Astrocyte of the spinal cord (primary cell): ENCODE measurements at places on chromosomes 3 and 15.
A peak's percentile ranks its signal among the peaks of the same experiment; 100 is the strongest.

DNA sequence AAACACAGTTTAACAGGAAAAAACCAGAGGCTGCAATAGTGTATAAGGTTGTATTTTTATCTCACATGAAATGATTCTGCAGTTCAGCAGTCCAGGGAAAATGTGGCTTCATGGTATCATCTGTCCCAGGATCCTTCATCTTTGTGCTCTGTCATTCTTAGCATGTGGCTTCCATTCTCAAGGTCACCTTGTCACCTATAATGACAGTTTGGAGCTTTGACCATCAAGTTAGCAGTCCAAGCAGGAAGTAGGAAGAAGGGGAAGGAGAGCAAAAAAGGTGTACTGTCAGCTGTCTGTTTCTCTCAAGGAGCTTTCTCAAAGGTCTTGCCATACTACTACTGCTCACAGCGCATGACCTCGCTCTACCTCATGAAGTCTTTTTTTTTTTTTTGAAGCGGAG lies 58.6 kb upstream of the CRTC3 start:
- DNase-seq: no peak

GRCh38 chr3:107574650-107575049 lies 51.9 kb downstream of the BBX start:
- peak; percentile 50 for DNase-seq

GRCh38 chr3:54578417-54578816 lies 349.4 kb downstream of the LRTM1 start:
- no peak for DNase-seq

DNA sequence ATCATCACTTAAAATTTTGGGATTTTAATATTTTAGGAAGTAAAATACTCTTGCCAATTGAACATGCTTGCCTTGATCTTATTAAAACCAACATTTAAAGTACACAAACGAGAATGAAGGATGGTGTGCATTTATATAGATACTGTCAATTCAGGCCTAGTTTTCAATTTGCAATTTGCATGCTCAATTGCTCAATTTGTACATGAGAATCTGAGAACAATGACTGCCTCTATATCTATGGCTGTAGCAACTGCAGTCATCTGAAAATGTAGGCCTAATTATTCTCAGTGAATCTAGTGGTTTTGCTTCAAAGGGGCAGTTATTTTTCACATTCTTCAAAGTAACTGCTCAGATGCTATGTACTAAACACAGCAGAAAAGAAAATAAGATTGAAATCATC lies 18.8 kb downstream of the ZBBX start:
- no peak for DNase-seq

GRCh38 chr3:95567346-95567745 lies 1247.0 kb upstream of the EPHA6 start:
- DNase-seq: no peak

DNA sequence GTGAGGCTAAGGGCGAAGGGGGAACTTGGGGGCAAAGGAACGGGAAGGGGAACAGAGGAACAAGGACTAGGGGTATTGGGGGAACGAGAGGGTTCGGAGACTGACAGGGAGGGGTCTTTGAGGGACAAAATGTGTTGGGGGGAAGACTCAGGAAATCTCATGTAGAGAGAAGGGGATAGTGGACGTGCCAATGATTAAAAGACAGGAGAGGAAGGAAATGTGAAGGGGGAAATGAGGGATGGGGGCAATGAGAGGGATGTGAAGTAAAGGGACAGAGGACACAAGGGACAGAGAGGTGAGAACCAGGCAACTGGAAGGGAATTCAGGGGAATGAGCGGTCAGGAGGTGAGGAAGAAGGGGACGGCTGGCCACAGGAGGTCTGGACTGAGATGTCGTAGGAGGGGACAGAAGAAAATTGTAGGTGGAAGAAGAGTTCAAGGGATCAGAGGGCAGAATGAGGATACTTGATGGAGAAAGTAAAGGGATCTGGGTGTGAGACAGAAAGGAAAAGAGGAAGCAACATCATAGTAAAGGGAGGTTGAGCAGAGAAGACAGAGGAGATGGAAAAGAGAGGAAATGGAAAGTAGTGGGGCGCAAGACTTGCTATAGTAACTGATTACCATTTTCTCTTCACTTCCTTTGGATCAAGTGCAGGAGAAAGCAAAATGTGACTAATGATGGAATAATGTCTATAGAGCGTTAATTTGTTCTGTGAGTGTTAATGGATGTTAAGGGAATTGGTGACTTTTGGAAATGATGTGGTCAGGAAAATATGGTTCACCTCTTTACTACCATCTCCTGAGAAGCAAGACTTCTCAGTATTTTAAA lies 749 bp downstream of the RAB8B start:
- no peak for DNase-seq

DNA sequence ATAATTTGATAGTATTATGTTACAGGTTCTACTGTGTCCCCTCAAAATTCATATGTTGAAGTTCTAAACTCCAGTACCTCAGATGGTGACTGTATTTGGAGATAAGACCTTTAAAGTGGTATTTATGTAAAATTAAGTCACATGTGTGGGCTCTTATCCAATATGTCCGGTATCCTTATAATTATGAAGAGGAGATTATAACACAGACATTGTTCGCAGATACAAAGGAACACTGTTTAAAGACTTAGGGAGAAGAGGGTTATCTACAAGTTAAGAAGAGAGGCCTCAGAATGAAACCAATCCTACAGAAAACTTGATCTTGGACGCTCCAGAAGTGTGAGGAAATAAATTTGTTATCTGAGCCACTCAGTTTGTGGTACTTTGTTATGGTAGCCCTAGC lies 50.9 kb downstream of the DPH6 start:
- DNase-seq: no peak

GRCh38 chr15:71248386-71248785 lies 133.1 kb downstream of the THSD4 start:
- DNase-seq: no peak

DNA sequence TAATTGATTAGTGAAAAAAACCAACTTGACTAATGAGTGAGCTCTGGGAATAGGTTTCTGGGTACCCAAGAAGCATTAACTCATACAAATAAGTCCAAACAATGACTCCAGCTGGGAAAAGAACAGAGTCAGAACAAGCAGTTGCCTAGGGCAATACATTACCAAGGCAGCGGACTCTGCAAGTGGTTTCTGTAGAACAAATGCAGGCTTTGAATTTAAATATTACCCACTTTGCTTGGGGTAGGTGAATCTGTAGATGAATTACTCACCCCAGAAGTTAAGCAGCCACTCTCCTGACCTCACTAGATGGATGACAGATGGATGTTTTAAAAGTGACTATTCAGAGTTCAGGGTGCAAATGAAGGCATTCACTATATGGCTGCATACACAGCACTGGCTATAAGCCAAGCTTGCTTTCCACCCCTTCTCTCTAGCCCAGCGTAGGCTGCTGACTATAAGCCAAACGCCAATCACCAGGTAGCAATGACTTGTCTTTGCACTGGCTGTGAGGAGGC lies 73.1 kb upstream of the BHLHE40 start:
- DNase-seq: peak; percentile 51

GRCh38 chr3:99925584-99926230 lies 108.0 kb downstream of the CMSS1 start:
- peak; percentile 80 for DNase-seq

GRCh38 chr3:52268036-52268435 lies 10.4 kb downstream of the WDR82 start:
- no peak for DNase-seq

DNA sequence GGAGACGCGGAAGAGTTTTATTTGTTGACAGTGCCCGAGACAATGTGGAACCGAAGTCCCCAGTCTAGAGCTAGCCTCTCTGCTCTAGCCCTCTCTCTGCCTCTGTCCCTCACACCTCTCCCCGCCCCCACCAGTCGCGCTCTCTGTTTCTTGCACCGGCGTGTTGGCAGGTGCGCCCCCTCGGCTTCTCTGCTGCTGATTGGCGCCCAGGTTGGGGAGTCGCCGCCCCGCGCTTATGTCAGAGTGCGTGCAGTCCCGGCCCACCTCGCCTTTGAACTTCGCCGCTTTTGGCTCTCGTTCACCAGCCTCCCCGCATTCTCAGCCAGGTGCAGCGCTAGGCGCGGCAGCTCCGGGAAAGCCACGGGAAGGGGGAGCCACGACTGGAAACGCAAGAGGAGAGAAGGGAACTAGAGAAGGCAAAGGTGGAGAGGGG lies at the start of gene SOX14:
TSS of gene SOX14 (plus strand) at position 315 of the 433 bp plus-strand sequence. CDS start 470 bp downstream, outside the sequence.
- DNase-seq: no peak

DNA sequence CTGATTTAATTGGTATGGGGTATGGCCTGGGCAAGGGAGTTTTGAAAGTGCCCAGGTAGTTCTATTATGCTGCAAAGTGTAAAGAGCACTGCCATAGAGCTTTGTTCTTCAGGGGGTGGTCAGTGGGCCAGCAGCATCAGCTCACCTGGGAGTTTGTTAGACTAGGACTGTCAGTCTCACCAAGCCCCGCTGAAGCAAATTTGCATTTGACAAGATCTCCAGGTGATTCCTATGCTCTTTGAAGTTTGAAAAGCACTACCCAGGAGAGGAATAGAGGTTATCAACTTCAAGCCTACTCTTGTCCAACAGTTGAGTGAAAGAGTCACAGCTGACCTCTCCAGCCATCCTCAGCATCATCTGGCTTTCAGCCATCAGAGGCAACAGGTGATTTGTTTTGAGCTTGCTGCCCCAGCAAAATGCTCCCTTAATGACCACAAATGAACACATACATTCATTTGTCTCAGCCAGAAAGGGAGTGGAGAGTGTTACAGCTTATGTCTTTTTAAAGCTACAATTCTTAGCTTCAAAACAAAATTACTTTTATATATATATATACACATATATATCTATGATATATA lies 8.0 kb downstream of the ZSCAN2 start:
- no peak for DNase-seq

DNA sequence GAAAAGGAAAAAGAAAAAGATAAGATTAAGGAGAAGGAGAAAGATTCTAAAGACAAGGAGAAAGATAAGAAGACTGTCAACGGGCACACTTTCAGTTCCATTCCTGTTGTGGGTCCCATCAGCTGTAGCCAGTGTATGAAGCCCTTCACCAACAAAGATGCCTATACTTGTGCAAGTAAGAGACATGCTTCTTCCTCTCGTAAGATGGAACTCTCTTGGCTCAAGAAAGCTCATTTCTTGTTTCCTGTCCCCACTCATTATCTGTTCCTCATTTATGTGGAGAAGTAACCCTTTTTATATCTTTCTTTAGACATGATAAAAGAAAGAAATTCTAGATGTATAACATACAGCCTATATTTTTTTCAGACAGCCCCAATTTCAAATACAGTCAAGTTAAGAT lies 101.4 kb downstream of the KLHL25 start:
- DNase-seq: no peak

- no peak for DNase-seq
These were observed 73.8 kb downstream of the MYO1E start for GRCh38 chr15:59298854-59299250.

DNA sequence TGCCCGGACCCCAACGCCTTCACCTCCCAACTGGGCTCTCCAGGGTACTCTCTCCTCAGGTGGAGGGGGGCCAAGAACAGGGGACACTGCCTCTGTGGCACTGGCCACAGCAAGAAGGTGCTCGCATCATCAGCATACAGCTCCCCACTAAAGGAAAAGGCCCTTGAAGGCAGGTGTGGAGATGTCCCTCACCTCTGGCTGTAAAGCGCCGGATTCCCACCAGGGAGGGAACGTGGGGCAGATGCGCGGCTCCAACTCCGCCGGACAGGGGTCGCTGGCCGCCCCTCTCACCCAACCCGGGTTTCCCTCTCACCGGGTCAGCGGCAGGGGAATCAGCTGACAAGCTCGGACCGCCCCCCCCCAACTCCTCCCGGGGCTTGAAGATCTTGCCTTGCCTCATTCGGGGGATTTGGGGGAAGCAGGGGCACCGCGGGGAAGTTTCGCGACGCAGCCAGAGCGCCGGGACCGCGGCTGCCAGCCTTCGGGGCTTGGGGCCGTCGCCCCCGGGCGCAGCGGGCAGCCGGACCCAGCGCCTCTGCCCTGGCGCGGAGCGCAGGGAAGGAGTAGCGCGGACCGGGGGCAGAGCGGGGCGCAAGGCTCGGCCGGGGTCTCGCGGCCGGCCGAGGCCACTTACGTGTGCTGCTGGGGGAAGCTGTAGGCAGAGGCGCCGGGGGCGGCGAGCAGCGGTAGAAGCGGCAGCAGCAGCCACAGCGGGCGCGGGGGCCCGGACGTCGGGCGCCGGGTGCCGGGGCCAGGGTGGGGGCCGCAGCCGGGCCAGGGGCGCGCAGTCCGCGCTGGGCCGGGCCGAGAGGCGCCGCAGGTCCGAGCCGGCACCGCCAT lies 630 bp downstream of the CACNA2D2 start:
- DNase-seq: no peak

DNA sequence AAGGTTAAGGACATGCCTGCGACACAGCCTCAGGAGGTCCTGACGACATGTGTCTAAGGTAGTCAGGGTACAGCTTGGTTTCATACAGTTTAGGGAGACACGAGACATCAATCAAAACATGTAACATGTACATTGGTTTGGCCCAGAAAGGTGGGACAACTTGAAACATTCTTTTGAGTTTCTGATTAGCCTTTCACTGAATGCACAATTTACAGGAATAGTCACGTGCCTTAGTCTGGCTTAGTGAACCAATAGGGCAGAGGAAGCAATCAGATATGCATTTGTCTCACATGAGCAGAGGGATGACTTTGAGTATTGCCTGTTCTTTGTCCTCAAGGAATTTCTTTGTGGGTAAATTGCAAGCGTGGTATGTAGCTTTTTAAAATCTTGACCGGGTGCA lies 24.5 kb upstream of the HDAC11 start:
- DNase-seq: no peak

GRCh38 chr3:37825744-37826400 lies 35.8 kb upstream of the CTDSPL start:
- DNase-seq: no peak

- peak; percentile 40 for DNase-seq
These were observed 1.6 kb upstream of the CHST13 start for GRCh38 chr3:126522363-126522788.

DNA sequence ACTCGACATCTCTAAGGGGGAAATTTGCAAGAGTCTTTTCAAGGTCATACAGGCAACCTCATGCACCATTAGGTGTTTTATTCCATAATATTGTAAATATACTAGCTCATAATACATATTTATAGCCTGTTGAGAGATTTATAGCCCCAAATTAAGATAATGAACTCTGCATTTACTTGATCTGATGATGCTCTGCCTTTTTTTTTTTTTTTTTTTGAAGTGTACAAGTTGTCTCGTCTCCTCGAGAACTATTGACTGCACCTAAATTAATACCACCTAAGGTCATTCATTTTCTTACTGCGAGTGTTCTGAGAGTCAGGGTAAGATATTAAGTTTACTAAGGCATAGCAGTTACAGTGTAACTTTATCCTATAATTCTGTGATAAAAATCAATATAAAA lies 6.1 kb downstream of the CHRNA5 start:
- DNase-seq: no peak

DNA sequence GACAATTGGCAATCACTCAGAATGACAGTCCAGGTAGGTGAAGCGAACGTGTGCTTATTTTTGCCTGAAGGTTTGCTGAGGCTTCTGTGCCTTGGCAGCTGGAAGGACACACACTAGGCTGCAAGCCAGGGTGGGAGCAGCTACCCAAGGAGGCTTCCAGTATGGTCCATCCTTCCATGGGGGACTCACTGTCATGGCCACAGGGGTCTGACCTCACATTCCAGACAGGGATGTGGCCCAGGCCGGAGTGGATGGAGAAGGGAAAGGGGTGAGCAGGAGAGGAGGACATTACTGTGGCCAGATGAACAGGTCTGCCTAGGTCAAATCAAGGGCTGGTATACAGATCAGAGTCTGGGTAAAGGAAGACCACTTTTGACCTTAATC lies 247.7 kb downstream of the ADAMTS17 start:
- no peak for DNase-seq

- DNase-seq: no peak
These were observed 199.6 kb upstream of the GADL1 start for GRCh38 chr3:31094048-31094447.
